CD4-positive, alpha-beta T cell treated with Interleukin-17A for 4 hours (primary cell): ENCODE measurements at places on chromosomes 6 and 20.

GRCh38 chr20:41592516-41593216 is 25.5 kb downstream of the CHD6 start:
- DNase-seq: no peak

- no peak for DNase-seq
Measured at GRCh38 chr20:18001131-18001921, 32.5 kb downstream of the MGME1 start.

GRCh38 chr6:85493389-85493788 is 43.5 kb downstream of the NT5E start:
- DNase-seq: no peak

DNA sequence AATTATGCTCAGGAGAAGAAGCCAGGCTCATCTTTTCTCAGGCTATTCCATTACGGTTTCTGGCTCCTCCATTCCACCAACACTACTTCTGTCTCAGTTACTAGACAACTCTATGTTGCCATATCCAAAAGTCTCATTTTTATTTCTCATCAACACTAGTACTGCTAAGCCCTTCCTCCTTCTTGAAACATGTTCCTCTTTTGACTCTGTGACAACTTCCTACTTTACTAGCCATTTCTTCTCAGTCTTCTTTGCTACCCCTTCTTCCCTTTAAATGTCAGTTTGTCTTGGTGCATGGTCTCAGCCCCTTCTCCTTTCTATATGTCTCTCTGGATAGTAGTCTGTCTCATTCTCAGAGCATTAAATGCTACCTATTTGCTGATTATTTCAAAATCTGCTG is 7.1 kb upstream of the ADGRG6 start:
- no peak for DNase-seq

DNA sequence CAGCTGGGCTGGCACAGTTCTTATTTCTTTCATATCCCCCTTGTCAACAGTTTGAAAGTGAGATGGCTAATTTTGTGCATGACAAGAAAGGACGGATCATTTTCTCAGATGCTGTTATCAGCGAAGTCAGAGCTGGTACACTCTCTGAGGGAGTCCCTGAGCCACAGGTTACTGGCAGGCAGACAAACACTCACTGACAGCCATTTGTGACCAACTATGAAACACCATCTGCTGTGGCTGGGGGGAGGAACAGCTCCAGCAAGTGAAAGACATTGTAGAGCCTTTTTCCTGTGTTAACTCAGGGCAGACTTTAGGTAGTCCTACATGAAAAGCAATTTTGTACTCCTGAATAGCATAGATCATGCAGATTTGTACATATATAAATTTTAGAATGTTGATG is 22.2 kb downstream of the OLIG3 start:
- DNase-seq: no peak
